GM18507 (cell line): ENCODE measurements at places on chromosomes 6 and 20.

DNA sequence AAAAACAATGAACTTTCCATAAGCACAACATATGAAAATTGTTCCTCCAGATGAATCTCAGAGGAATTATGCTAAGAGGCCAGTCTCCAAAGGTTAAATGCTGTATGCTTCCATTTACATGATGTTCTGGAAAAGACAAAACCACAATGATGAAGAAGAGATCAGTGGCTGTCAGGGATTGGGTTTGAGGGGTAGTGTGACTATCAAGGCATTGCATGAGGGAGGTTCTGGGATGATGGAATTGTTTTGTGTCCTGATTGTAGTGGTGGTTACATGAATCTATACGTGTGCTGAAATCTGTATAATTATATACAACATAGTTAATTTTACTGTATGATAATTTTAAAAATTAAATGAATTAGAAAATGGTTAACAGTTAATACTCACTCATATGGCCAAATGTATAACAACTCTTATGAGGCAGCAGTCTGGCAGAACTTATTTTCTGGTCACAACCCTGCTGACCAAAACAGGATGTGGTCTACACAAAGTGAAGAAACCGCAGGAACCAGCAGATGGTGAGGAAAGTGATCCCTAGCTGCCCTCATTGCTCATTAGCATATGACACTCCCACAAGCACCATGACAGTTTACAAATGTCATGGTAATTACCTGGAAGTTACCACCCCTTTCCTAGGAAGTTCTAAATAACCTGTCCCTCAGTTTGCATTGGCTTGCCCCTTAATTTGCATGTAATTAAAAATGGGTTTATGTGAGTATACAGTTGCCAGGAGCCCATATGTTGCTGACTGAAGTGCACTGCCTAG, 31.9 kb downstream of the NSFL1C start:
- peak; percentile 11 for DNase-seq

DNA sequence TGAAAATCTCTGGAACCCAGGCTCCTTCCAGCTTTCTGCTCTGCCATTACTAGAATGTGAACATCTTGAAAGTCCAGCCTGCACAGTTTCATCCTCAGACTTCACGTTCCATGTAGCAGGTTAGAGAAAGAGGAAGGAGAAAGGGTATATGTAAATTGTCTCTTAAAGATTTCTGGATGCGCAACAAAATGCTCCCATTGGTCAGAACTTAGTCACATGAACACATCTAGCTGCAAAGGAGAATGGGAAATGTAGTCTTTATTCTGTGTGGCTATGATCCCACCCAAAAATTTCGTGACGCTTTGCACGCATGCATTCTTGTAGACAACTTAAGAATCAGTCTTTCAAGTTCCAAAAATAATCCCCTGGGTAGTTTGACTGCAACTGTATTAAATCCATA, 46.4 kb upstream of the CHD6 start:
- no peak for DNase-seq

DNA sequence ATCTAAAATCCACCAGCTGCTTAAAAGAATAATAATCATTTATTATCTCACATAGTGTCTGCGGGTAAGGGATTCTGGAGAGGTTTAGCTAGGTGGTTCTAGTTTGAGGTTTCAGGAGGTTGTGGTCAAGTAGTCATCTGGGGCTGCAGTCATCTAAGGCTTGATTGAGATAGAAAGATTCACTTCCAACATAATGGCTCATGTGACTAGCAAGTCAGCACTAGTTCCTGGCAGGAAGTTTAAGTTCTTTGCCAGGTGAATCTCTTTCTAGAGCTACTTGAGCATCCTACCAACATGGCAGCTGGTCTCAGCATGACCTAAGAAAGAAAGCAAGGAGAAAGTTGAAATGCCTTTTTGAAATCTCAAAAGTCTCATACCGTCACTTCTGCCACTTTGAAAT, 128.8 kb downstream of the EDN1 start:
- DNase-seq = no peak

DNA sequence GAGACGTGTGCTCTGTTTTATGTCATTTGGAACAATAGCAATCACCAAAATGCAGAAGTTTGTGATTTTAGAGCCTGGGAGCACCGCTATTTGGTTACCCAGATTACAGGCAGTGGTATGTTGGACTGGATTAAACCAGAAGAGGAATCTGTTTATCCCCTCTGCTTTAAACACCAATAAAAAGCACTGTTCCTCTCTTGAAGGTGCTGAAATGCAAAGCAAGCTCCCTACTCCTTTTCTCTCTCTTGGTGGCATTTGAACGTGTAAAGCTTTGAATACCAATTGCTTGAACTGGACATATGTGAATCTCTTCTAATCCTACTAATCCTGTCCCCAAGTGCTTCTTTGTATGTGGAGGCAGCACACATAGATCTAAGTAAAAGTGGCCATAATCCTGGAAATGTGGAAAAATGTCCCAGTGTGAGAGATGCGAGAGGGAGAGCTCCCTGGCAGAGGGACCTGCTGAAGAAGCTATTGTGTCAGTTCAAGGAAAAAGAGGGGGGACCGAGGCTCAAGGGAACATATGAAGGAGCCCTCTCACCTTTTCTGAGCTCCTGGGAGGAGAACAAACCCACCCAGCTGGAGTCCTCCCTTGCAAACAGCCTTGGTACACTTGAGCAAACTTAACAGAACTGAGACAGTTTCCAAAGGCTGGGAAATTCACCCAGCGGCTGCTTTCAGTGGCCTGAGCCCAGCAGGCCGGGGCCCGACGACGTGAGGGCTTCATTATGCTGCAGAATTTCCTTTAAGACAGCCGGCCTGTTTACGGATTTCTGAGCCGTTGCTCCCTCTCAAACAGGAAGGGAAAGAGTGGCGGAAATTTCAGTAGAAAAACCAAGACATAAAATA, 18.8 kb upstream of the OLIG3 start:
- DNase-seq = no peak

- no peak for DNase-seq
These were observed 7.9 kb upstream of the ABHD12 start for GRCh38 chr20:25398376-25399036.

- DNase-seq = no peak
These were observed 64.7 kb downstream of the BTBD3 start for GRCh38 chr20:11982289-11982954.

DNA sequence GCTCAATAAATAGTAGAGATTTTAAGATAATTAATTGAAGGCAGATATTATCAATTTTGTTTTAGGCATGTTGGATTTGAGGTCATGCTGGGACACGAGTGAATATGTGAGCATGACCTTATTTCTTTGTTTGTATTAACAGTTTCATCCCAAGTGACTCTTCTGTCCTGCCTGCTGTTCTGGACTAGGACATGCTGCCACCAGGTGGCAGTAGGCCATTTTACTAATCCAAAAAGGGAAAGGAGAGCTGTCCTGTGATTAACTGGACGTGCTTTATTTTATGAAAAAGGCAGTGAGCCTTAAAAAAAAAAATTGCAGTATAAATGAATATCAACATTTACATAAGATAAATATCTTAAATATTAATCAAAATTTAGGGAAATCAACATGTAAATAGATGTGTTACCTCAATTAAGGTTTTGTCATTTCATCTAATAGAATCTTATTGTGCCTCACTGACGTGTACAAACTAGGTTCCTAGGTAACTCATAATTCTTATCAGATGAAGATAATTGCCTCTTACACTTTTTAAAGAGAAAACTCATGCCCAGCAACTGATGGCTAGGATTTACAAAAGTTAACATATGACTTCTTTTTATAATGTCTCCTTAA, 49.8 kb downstream of the FRK start:
- no peak for DNase-seq

DNA sequence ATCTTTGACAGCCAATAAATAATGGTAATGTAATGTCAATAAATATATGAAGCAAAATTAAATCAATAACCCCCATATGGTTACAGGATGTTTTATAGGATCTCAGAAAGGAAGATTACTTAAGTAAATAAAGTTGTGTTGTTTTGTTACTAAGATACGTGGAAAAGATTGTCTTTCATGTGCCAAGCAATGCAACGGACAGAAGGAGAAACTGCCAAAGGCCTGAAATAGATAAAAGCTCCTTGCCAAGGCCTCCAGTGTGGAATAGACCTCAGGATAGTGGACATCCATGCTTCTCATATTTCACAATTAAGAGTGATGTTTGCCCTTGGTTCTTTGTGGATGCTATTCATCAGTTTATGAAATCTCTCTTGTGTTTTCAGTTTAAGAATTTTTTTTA, 16.4 kb upstream of the FNDC1 start:
- DNase-seq = no peak

- no peak for DNase-seq
These were observed 36.1 kb downstream of the RFPL4B start for GRCh38 chr6:112383191-112383590.

- DNase-seq = no peak
These were observed 10.5 kb downstream of the PLN start for GRCh38 chr6:118558464-118559217.

- DNase-seq = no peak
These were observed 54.6 kb downstream of the GJA10 start for GRCh38 chr6:89948876-89949275.

DNA sequence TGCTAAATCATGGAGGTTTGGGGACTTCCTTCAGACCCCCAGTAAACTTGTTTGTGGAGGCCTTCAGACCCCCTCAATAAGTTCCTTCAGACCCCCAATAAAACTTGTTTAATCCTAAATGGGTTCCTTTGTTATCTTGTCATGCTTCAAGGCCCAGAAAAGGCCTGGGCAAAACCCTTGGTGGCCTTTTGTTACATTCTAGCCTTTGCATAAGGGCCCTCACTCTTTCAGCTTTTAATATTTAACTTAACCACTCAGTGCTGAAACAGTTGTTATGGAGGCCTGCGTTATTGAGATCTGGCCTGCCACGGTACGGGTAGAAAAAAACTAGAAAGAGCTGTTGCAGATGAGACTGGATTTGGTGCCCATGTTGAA, 4.3 kb upstream of the DYNLRB1 start:
- DNase-seq = no peak

- DNase-seq = no peak
These were observed 3.5 kb upstream of the PANK2 start for GRCh38 chr20:3885715-3886114.

DNA sequence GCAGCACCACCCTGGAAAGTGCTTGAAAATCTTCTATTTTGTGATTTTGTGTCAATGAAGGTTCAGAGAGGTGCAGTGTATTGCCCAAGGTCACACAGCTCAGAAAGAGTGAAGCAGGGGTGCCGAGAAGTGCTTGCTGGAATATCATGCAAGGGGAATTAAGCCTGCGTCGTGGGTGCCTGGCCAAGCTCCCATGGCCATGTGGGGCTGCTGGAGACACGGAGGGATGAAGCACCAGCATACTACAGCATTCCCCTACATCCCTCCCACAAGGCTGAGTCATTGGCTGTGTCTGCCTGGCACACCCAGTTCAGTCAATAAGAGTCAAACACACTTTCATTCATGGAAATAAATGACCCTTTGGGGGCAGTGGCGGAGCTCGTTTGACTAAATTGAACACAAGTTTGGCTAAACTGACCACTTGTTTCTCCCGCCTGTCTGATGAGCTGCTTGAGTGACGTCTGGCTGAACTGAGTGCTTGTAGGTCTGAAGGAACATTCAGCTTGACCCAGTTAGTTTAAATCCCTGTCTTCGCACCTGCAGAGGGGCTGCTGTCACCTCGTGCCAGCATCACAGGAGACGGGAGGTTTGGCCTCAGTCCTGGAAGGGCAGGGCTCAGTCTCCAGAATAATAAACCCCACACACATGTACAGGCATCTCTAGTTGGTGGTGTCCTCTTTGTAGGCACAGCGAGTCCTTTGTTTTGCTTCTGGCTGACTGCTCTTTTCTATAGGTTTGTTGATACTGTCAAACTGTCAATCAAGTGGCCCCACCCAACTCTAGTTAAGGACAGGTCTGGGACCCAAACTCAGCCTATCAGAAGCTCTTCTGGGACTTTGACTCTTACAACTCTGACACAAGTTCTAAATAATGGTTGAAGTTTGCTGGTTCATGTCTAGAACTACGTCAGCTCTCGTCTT, 8.4 kb upstream of the TGM2 start:
- no peak for DNase-seq

DNA sequence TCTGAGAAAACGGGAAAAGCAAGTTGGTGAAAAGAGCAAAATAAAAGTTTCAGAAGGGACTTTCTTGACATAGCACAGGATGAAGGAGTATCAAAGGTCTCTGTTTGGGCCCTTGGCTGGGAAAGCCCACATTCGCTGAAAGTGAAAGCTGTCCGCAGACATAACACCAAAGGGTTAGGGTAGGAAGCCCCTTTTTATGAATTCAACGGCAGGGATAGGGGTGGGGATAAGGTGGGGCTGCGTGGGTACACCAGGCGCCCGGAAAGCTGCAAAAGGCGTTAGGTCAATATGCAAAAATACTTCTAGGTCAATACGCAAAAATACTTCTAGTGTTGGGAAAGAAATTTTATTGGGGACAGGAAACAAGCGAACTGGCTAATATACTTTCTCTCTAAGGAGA, 135.1 kb downstream of the OR2B2 start:
- no peak for DNase-seq

DNA sequence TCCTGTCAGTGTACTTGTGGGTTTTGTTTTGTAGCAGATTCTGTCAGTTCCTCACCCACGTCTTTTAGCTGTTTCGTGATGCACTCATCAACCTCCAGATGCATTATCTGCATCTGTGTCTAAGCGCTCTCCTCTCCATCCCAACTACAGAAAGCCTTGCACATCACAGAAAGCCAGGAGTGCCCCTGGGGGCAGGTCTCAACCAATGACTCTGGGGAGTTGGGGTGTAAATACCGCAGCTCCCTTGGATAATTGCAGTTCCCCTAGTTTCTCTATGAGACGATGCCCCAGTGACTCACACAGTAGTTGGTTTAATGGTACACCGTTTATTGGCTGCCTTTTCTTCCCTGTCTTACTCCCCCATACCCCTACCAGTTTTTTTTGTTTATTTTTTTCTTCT, 158.1 kb downstream of the SOX4 start:
- no peak for DNase-seq

GRCh38 chr6:164273491-164273890, 859.0 kb downstream of the QKI start:
- no peak for DNase-seq

- DNase-seq = no peak
These were observed 402.8 kb upstream of the JAG1 start for GRCh38 chr20:11076434-11077105.

DNA sequence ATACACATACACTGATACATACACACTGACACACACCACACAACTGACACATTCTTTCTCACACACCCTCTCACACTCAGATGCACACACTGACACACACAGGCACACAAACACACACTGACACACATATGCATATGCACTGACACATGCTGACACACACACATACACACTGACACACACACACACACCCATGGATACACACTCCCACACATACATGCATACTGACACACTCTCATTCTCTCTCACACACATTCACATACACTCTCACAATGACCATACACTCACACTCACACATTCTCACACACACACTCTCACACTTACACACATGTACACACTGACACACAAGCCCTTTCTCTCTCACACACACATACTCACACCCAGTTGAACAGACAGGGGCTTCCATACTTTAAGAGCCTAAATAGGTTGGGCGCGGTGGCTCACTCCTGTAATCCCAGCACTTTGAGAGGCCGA, 236.4 kb downstream of the LRFN2 start:
- DNase-seq = no peak

DNA sequence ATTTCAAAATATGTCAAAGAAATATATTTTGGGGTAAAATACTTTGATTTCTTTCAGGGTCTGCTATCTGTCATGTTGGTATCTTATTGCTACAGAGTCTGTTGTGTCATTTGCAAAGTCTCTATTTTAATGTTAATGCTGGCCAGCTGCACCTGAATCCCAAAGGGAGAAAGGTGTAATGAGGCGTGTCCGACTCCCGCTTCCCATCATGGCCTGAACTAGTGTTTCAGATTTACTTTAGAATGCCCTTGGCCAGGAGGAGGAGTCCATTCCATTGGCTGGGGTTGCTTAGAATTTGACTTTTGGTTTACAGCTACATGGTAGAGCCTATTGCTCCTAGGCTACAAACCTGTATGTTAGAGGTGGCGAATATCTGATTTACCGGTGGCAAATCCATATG, 69.3 kb downstream of the FAM50B start:
- DNase-seq = no peak
